ENCODE measurements at places on chromosomes 2 and 18.

DNA sequence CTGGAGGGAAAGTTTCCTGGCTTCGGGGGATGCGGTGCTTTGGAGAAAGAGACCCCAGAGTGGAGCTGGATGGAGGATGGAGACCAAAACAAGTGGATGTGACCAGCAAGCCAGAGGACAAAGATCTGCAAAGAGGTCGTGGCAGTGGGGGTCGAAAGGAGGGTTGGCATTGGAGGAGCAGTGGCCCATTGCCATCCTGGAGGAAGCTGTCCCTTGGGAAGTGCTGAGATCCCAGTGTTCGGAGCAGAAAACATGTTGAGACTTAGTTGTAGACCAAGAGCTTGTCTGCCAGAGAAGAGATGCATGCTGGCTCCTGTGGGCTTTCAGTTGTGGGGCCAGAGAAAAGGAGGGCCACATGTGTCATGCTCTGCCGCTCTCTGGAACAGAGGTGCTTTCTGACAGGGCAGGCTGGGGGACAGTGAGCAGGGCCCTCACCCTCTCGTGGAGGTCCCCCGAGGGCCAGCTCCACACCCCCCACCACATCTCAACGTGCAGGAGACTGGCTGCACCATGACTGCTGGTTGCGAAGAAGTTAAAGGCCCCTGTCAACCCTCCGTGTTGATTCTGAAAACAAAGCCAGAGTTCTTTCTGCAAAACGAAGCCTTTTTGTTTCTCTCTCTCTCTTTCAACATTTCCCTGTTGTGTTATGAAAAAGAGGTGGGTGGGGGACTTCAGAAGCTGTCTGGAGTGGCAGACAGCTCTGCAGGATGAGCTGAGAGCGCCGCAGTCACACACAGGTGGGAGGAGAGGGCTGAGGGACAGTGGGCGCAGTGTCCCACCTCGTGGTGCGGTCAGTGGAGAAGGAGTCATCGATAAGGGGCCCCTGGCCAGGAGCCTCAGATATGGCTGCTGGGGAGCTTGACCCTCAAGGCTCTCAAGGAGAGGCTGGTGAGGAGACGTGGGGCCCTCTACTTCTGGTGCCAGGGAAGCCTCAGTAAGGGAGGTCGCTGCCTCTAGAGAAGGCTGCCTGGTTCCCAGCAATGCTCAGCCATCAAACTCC is 77.6 kb upstream of the BCL2L11 start:
- no peak for DNase-seq

DNA sequence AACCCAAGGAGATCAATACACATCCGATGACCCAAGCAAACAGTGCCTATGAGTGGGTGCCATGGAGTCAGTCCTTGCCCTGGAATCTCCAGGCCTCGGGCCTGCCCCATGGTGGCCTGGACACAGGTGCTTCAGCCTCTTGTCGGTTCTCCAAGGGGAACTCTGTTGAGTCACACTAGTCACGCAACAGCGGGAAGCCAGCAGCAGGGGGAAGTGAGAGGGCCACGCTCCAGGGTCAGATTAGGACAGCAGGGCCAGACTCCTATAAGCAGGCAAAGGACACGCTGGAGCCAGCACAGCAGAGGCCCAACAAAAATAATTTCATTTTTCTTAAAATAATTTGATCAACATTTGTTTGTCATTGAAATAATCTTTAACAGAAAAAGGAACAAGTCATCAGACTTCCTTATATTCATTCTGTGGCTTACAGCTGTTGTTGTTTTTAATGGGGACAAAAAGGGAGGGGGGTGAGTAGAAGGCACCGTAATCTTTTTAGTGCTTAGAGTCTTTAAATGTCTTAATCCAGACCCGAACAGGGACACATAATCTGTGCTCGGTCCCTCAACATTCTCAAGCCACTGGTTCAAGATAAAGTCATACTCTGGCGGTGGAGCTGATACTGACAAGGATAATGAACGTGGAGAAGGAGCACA is 16.4 kb upstream of the ARMC9 start:
- DNase-seq: peak; percentile 66

GRCh38 chr2:235191486-235191885 is 239.7 kb downstream of the SH3BP4 start:
- DNase-seq: no peak

DNA sequence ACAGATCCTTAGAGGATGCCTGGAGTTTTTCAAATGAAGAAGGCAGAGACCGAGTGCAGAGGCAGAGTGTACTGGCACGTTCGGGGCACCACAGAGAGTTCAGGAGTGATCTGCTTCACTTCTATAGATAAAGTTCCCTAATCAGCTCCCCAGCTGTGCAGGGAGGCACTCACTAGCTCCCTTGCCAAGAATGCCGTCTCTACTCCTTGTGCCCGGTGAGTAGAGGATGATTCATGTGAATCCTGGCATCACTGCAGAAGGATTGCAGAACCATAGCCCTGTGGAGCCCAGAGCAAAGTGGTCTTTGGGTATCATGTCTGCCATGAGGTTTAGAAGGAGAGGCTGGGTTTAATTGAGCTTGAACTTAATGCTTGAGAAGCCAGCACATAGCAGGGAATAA is 510.1 kb upstream of the RAB6C start:
- no peak for DNase-seq

GRCh38 chr2:113707106-113707505 is 49.3 kb downstream of the SLC35F5 start:
- no peak for DNase-seq

DNA sequence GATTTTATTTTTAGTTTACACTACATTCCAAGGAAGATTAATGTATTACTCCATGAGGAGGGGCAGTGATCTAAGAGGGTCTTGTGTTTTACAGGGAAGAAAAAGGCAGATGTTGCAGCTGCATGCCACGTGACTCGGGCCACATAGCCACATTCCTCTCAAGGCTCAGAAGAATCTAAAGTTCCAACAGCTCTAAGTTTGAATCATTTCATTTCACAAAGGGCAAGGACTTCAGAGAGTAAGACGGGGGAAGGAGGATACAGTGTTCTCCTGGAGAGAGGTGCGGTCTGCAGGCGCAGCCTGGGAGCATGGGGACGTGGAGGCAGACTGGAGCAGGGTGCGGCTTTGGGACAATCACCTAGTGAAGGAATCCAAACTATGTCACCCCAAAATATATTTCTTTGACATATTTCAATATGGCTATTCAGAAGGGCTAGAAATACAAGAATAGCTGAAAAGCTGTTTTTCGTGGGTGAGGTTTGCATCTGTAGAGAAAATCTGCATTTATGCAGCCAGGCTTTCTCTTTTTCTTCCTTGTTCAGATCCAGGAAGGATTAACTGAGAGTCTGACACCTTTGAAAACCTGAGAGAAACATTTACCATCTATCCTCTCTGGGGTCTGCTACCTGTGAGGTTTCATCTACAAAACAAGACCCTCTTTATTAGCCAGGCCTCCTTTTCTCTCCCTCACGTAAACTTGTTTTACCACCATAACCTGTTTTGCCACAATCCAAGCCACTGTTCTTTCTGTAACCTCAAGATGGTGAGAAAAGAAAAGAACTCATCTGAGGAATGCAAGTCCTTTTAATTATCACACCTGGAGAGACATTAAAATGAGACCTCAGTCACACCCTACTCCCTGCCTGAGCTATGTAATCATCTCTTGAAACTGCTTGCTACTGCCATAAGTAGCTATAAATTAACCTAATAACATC is 165.1 kb upstream of the NDUFV2 start:
- DNase-seq: no peak

DNA sequence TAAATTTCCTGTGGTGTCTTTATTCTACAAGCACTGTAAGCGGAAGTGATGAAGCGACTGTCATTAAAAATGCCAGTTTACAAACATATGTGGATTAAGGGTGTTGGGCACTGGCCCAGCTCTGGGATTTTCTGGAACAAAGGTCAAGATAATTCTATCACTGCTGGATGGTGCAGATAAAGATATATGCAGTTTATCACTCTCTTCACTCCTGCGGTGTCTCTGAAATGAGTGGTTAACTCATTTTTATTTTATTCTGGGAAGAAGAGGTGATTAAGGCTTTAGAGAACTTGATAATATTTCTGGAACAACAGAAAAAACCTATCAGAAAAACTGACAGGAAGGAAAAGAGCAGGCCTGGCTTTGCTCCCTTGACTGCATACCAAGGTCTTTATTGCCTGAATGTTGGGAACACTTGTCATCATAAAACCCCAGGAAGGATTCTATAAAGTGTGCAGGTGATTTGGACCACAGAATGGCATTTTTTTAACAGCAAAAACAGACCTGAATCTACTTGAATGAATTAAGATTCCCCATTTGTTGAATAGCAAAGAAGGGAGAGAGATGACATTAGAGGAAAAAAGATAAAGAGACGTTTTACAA is 32.4 kb downstream of the ABCB11 start:
- DNase-seq: no peak

- no peak for DNase-seq
These were observed 225.5 kb downstream of the AGAP1 start for GRCh38 chr2:235719146-235719942.

DNA sequence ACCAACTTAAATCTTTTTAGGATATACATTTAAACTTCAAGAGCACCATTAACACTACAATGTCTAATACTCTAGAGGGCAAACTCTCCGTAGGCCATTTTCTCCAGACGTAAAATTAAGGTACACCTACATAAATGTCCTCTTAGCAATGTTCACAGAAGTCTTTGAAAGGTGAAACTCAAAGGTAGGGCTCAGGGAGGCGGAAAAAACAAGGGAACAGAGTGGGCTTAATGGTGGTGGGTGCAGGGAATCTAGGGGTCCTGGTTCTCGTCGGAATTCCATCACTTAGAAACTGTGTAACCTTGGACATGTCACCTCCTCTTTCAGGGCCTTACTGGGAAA is 668 bp downstream of the NFU1 start:
- DNase-seq: no peak

DNA sequence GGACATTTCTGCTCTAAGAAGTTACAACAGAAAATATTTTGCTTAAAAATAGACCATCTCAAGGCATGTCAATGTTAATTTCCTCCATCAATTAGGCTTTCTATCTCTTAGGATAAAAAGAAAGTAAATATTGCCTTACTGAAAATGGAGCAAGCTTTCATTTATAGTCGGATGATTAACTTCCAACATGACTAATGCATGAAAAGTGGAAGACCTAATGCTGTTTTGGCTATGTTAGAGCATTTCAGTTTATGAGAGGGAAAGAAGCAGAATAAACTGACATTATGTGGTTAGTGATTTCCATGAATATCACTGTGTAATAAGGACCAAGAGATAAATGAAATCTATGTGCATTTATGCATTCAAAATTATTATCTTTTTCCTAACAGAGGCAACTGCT is 475.2 kb upstream of the UBE2E3 start:
- DNase-seq: peak; percentile 21

DNA sequence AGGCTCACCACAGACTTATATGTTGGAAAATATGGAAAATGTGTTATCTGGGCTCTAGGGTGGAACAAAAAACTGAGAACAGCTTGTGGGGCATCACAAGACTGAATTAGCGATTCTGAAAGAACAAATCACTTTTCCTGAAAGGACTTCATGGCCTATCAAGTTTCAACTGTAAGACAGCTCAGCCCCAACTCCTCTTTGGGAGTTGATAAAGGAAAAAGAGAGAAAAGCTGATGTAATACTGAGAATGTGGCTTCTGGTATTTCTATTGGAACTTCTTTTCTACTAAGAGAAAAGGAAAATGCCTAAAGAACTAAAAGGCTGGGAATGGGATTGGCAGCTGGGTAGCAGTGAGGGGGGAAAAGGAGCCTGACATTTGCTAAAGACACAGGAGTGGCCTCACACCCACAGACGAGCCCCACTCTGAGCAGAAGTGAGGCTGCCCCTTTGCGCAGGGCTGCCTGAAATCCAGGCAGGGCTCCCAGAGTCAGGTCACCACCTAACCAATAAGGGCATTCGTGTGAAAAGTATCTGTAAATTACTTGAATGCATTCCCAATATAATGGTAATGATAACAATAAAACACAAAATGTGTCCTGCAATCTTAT is 75.6 kb downstream of the LRP2 start:
- no peak for DNase-seq

- DNase-seq: peak; percentile 39
These were observed 47.6 kb upstream of the ZFP36L2 start for GRCh38 chr2:43274055-43274454.

- no peak for DNase-seq
These were observed 901.0 kb downstream of the CCDC85A start for GRCh38 chr2:57084697-57085281.

- DNase-seq: no peak
These were observed 5.2 kb downstream of the MRPL35 start for GRCh38 chr2:86204458-86204857.

DNA sequence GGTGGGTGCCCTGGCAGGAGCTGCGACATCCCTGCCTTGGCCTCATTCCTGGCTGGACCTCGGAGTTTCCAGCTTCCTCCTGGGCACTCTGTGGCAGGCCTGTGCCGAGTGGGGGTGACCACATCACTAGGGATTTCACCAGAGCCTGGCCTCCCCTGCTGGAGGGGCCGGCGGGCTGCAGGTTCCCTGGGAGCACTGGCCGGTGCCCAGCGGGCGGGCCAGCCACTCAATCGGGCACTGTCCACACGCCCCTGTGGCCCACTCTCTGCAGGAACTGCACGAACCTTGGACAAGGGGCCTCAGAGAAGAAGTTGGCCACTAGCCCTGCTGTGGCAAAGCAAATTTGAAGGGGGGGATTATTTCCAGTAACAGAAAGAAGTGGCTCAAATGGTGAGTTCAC is 110.7 kb upstream of the APCDD1 start:
- no peak for DNase-seq

- DNase-seq: no peak
These were observed 601.4 kb downstream of the ZEB2 start for GRCh38 chr2:143918465-143918989.

DNA sequence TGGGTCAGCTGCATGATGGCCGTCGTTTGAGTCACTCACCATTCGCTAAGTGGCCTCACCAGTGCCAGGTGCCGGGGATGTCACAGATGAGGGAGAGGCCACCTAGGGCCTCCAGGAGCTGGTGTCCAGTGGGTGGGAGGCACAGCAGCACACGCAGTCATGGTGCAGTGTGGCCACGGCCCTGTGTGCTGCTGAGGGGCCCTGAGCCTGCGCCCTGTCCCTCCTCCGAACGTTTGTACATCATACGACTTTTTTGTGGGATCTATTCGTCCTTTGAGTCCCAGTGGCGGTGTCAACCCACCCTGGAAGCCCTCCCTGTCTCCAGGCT is 30.1 kb upstream of the ODC1 start:
- DNase-seq: no peak

DNA sequence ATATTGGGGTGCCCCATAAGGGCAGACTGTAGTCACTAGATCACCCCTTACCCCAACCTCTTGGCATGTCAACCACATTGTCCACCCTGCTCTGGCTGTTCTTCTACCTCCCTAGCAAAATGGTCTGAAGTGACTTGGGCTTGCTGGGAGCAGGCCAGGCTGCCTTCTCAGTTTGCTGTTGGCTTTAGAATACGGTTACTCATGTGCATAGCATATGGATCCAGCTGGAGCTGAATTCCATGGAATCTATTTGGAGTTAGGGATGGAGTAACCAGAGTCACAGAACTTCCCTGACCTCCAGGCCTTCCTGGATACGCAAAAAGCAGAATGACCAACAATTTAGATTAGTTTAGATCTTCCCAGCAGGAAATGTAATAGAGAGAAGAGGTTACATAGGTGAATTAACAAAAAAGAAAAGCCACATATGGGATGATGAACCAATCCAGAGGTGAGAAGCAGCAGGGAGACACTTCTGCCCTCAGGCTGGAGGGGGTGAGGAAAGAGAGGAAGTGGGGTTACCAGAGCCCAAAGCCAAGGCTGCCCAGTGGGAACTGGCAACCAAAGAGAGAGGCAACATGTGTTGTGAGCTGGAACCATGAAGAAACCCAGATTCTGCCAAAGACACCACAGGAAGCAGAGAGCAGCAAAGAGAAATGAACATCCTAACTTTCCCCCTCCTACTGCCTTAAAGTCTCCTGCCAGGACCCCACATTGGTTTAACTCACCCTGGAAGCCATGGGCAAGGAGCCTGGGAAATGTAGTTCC is 26.1 kb downstream of the PKDCC start:
- no peak for DNase-seq
